NCI-H2171 (cell line): ENCODE measurements at places on chromosomes 4 and X.

DNA sequence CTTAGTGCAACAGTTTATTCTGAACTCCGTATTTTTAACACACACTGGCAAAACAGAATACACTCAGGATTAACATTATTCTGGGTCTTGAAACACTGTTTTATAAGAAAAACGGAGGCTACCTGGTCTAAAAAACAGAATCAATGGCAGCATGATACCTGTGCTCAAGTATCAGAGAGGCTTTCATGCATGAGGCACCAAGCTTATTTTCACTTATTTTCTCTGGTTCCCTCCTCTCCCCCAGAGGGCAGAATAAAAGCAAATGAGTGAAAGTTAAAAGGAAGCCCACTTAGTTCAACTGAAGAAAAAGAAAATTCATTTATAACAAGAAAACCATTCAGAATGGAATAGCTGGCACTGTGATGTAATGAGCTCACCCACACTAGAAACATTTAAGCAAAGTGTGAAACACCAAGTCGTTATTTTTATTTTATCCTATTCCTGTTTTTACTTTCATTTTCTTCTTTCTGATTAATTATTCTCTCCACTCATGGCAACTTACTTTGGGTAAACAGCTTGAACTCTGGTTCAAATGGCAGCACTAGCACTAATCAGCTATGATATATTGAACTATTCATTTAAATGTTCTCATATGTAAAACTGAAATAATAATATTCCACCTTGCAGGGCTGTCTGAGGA is 211.8 kb downstream of the PPP3CA start:
- DNase-seq: no peak

GRCh38 chrX:141469469-141469868 is 115.1 kb downstream of the SPANXA1 start:
- no peak for DNase-seq

- no peak for DNase-seq
Measured at GRCh38 chrX:37860721-37861120, 13.3 kb upstream of the DYNLT3 start.

DNA sequence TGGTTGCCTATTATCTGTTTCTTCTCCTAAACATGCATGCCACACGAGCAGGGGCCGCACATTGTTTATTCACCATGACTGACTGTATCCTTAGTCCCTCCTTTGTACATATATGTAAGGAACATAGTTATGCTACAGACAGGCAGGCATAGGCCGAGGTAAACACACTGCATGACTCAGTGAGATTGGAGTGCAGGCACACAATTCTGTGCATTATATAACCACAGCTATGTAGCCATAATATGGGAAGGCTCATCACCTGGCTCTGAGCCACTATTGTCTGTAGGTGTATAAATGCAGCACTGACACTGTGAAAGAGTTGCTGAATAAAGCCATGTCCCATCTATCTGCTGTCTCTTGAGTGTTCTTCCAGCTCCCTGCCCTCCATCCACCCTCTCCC is 431.6 kb downstream of the IDS start:
- DNase-seq: no peak

DNA sequence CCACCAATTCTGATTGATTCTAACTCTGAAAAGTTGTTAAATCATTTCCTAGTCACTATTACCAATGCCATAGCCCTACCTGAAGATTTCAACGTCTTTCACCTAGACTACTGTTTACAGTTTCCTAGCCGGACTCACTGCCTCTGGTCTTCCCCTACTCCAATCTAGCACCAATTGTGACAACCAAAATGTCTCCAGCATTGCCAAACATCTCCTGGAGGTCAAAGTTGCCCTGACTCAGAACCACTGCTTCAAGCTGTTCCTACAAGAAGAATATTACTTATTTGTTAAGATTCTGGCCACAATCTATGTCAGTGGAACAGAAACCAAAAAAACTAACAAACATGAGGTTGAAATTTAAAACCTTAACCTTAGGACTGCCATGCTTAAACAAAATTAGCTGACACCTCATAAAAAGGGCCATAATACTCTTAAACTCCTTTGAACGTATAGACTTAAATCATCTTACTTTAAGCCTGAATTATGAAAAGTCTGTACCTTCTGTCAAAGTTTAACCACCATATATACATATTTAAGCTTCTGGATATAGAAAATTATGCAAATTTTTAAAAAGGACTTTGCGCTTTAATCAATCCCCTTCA is 2.1 kb downstream of the PDS5A start:
- no peak for DNase-seq

DNA sequence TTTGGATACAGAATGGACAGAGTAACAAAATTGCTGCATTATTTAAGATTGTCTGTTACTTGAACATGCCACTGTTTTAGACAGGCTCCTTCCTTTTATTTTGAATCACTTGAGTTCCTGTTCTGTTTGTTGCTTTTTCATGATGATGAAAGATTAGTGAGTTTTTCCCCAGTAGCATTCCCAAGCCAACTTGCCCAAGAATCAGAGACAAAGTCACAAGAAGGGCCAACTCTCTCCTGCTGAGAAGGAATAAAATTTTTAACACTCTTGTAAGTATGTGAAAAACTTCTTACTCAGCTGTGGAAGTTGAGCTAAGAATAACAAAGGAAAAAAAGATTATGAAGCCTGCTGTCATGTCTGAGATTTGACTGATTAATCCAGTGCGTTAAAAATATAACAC is 104.2 kb downstream of the KLHL8 start:
- no peak for DNase-seq

GRCh38 chr4:110622841-110623717 is at the start of gene PITX2:
PITX2 (minus strand) TSS chr4:110623077; CDS start chr4:110622460, 617 bp downstream.
- DNase-seq: peak; percentile 23

GRCh38 chr4:5742968-5743367 is 32.0 kb downstream of the EVC start:
- DNase-seq: no peak

- DNase-seq: no peak
Measured at GRCh38 chr4:159777689-159778088, 674.8 kb downstream of the RAPGEF2 start.

DNA sequence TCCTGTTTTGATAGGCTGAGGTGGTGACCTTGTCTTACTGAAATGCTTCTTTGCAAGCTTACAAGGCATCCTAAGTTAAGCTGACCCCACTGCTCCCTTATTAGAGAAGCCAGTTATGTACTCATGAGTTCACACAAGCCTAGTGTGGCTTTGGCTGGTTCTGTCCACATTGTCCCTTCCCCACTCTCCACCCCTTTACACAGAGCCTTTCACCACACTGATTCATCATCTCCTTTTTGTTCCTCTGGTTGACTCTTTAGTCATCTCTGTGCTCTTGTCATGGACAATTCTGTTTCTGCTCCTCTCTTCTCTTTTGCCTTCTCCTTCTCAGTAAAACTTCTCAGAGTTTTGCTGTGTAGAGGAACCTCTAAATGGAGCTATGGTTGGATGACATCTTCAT is 4.9 kb downstream of the CHRNA9 start:
- DNase-seq: no peak

- no peak for DNase-seq
Measured at GRCh38 chr4:5488413-5488812, 219.9 kb downstream of the EVC2 start.

DNA sequence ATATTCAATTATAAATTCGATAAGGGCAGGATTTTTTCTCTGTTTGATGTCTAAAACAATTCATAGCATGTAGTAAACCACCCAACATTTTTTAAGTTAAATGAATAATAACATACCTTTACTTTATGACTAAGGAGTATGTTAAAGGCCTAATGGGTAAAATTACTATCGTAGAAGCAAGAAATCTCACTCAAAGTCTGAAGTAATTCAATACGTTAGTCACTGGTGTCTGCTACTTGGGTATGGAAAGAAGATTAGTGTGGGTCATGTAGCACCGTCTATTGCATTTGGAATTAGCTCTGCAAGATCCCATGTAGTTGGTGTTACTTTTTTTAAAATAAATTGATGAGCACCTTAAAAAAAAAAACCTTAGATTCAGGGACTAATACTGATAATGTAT is 374.5 kb downstream of the GRID2 start:
- DNase-seq: no peak
